ENCODE measurements at places on chromosomes 6 and 20.

GRCh38 chr6:145295746-145296145, 439.6 kb downstream of the EPM2A start:
- no peak for DNase-seq

GRCh38 chr6:84432619-84433018, 205.2 kb upstream of the CEP162 start:
- no peak for DNase-seq

GRCh38 chr6:17601386-17601703, 1.2 kb downstream of the FAM8A1 start:
- DNase-seq, result no peak

DNA sequence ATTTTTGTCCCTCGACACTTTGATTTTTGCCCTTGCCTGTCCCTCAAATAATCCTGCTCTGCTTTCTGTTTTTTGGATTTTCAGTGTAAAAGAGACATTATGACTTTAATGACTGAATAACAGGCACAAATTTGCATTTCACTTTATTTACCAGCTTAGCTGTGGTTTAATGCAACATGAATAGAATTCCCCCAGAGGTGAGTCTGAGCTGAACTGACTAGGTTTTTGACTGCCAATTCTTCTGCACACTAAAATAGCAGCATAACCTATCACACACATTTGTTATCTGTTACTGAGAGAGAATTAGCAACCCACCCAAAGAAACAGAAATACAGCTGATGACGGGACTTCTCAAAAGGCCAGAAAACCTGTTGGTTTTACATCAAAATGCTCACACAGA, 3.9 kb upstream of the RBM24 start:
- DNase-seq, result no peak

DNA sequence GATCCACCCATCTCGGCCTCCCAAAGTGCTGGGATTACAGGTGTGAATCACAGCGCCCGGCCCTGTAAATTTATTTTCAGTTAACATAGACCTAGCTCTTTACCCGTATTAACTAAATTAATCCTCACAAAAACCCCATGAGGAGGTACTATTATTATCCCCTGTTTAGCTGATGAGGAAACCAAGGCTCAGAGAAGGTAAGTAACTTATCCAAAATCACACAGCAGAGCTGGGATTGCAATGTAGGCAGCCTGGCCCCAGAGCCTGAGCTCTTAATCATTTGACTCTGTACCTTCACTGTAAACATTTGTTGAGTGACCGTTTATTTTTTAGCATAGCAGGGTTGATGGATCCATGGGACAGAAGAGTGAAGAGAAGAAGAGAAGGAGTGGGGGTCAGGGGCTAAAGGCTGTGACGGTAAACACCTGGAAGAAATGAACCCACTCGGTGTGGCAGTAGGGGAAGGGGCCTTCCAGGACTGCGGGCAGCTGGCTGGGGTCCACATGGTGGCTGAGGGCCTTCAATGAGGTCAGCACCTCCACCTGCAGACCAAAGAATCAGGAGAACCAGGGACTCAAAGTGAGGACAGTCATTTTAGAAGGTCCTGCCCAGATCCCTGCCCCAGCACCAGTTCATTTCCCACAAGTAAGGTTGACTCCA, 35.2 kb downstream of the KIAA1755 start:
- DNase-seq, result no peak

- DNase-seq, result no peak
These were observed 117.0 kb downstream of the HIVEP2 start for GRCh38 chr6:142827991-142828390.

- no peak for DNase-seq
These were observed 815 bp upstream of the ITPR3 start for GRCh38 chr6:33620158-33620855.

- no peak for DNase-seq
These were observed 334.1 kb downstream of the BCKDHB start for GRCh38 chr6:80440496-80441115.

GRCh38 chr6:165013701-165014100, 295.7 kb downstream of the C6orf118 start:
- no peak for DNase-seq

GRCh38 chr6:132490478-132491204, 22.3 kb downstream of the STX7 start:
- DNase-seq, result no peak

GRCh38 chr20:51535075-51535386, 7.5 kb downstream of the NFATC2 start:
- DNase-seq, result no peak

DNA sequence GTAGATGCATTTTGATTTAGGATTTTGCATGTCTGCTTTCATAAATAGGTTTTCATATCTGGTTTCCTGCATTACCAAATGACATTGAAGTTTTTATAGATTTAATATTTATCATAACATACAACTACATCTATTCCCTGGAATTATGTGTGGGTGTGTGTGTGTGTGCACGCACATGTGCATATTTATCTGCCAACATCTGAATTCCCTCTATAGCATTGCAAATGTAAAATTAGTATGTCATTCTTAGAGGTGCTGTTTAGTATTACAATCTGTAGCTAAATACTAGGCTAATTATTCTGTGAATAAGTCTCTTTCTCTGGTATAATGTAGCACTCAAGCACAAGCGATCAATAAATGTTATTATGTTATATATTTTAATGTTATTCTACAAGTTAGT, 477.9 kb upstream of the FLRT3 start:
- no peak for DNase-seq

DNA sequence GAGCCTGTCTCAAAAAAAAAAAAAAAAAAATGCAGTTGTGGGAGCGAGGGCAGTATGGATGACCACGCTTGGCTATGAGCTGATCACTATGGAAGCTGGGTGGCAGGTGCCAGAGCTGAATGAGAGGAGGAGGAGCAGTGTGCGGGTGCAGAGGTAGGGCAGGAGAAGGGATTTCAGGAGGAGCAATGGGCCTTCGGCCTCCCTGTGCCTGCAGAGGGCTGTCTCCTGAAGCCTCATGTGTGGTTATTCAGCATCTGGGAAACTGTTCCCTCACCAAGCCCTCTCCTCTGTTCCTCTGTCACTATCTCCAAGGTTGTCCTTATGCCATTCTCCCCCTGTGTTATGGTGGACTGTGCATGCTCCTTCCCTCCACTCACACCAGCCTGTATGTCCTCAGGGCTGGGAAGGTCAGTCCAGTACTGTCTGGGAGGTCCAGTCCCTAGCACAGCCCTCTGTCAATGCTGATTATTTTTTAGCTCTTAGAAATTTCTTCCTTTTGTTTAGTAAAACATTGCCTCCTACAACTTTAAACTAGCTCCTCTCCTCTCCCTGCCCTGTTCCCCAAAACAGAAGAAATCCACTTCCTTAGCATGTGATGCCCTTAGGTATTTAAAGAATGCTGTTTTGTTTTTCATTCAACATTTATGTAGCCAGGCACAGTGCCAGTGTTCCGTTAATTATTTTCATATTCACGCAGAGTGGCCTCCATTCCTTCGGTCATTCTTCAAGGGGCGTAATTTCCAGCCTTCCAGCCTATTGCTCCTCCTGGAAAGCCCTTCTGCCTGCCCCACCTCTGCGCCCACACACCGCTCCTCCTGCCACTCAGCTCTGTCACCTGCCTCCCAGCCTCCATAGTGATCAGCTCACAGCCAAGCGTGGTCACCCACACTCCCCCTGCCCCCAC, 48.9 kb downstream of the CNBD2 start:
- no peak for DNase-seq

DNA sequence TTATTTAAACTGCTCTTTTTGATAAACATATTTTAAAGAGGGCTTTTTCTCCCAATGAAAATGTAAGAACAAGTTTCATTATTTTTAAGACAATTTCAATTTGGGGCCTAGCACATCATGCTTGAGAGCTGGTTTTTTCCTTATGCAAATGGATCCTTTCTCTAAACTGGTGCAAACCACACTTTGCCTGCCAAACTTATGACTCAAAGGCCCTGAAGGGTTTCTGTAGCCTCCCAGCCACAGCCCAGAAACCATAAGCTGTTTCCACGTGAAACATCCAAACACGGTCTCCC, 451 bp upstream of the HSF2 start:
- no peak for DNase-seq

DNA sequence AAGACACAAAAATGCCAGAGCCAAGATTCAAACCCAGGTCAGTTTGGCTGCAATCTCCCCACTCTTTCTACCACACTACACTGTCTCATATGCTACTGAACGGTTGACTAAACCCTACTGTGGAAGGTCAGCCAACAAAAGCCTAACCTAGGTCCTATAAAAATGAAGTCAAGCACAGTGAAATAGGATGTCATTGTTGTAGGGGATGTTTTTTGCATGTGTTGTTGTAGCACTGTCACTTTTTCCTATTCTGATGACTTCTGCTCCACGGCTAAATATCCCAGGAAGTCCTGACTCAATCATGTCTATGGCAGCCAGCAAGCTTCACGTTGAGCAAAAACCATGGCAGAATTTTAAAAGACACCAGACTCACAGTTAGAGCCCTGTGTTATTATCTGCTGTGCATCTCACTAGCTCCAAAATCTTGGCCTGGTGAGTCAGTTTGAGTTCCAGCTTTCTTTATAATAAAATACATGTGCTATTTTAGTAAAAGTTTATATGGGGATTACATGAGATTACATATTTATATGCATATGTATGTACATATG, 322.1 kb upstream of the NT5E start:
- DNase-seq, result no peak

- no peak for DNase-seq
These were observed 8.4 kb downstream of the TXNDC5 start for GRCh38 chr6:7902221-7902620.

- no peak for DNase-seq
These were observed 36.2 kb upstream of the E2F3 start for GRCh38 chr6:20365456-20365855.

DNA sequence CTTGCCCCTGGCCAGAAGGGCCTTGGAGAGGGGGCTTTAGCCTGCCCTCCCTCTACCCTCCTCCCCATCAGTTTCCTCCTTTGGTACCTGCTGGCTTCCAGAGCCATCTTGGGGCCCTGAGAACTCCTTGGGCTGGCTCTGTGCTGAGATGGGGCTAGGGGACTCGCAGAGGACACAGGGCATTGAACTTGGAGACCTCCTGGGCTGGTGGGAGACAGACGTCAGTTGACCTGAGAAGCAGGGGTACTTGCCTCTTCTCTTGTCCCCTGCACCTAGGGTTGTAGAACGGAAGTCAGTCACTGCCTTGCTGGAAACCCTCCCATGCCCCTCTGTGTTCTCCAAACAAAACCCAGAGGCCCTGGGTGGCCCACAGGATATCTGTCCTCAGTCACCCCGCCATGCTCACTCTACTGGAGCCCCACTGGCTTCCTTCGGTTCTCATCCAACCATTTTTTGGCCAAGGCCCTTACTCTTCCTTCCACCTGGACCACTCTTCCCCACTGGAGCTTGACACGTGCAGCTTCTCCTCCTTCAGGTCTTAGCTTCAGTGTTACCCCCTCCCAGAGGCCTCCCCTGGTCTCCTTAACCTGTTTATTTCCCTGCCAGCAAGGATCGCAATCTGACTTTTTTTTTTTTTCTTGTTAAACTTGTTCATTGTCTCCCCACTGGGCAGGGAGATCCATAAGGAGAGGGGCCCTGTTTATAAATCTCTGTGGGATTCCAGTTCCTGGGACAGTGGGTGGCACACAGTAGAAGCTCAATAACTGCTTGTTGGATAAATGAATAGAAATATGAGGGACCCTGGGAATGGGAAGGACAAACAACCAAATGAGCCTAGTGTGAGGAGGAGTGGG, 971 bp downstream of the RBCK1 start:
- no peak for DNase-seq

DNA sequence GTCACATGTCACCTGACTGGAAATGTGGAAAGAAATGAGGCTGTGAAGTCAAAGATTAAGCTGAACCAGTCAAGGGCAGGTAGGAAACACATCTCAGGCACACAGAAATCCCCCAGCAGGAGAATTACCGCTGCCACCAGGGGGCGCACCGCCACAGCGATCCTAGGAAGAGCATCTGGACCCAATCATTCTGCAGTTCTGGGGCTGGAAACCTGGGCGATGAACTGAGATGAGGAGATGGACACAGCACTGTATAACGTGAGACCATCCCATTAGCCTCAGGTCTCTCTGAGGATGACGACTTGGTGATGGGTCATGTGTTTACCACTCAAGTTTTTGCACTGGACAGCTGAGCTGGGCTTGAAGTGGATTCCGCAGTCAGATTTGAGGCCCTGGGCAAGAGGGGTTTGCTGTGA, 6.5 kb upstream of the SLC24A3 start:
- DNase-seq, result peak; percentile 55

DNA sequence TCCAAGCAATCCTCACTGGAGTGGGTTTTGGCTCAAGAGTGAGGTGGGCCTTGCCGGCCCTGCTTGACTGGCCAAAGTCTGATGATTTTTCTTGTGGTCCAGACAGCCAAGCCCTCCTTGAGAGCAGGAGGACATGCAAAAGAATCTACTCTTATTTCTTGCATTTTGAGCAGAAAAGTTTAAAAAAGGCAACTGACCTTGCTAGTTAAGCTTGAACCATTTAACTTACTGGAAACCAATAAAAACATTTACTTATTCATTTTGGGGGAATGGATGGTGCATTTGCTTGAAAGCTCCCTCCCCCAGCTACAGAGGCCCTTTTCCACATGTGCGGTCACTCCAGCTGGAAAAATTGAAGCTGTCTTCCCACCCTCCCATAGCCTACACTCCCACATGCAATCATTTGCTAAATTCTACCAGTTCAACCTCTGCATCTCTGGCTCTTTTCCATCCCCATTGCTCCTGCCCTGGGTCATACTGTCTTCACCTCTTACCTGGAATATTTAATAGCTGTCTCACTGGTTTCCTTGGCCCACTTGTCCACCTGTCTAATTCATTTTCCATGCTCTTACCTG, 527.9 kb downstream of the DHX35 start:
- no peak for DNase-seq

DNA sequence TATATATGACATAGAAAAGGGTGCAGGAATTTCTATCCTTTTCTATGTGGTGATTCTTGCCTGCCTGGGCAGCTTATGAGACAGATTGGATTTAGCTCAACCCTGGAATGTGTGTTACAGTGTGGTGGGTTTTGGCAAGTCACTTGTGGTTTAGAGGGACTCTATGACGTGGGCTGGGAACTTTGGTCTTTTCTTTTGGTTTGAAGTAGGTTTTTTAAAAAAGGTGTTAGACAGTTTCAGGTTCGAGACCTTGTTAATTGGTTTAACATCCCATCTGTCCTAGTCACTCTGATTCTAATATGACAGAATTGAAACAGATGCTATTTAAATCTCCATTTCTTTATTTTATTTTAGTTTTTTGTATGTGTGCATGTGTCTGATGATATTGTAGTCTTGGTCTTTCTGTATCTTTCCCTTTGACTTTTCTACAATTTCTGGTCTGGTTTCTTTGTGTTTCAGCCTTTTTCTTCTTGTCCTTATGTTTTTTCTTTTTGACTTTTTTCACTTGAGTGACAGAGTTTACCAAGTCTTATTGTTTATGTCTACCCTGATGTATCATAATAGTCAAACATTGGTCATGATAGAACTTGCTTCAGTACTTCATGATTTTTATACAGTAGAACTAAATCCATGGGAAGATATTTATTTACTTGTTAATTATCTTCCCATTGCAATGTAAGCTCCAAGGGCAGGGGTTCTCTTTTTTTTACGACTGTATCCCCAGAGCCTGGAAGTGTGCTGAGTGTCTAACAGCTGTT, 174.3 kb downstream of the CDKAL1 start:
- no peak for DNase-seq

GRCh38 chr6:15404685-15404980, 158.8 kb downstream of the JARID2 start:
- DNase-seq, result no peak
